ENCODE measurements at places on chromosomes 1 and 21. TPM values are rescaled to one million over a fixed set of nuclear protein-coding genes. Genes with fewer than 3 reads are reported as not detected.

CACHD1 gene
- 48.6 TPM for total RNA-seq

DNA sequence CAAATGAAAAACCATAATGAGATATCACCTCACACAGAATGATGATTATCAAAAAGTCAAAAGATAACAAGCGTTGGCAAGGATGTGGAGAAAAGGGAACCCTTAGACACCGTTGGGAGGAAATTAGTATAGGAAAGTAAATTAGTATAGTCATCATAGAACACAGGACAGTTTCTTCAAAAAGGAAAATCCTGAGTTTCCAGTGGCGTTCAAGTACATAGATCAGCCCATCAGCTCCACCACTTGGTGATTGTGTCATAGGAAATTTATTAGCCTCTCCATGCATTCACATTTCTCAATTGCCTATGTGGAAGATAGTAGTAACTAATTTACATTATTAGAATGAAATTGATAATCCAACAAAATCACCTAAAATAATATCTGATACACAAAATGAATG, 20.8 kb upstream of the GBP2 start:
- H3K36me3 ChIP-seq = no peaks in the 10 kb centered on the region
- H3K27ac ChIP-seq = no peak overlapping the region
- no peak for DNase-seq

GRCh38 chr21:20970691-20971090, 27.5 kb upstream of the NCAM2 start:
- H3K4me3 ChIP-seq = no peak overlapping the region
- H3K4me1 ChIP-seq = no peaks in the 10 kb centered on the region
- H3K27me3 ChIP-seq = no peaks in the 10 kb centered on the region
- H3K27ac ChIP-seq = no peak overlapping the region
- no peaks in the 10 kb centered on the region for H3K36me3 ChIP-seq

GRCh38 chr1:150332651-150333290, 11.4 kb downstream of the PRPF3 start:
- peak overlapping the region; percentile 34 for H3K27ac ChIP-seq
- peaks cover 40% of the 10 kb centered on the region for H3K36me3 ChIP-seq
- H3K4me3 ChIP-seq = peak overlapping the region; percentile 68
- H3K27me3 ChIP-seq = no peaks in the 10 kb centered on the region
- H3K4me1 ChIP-seq = no peaks in the 10 kb centered on the region

DNA sequence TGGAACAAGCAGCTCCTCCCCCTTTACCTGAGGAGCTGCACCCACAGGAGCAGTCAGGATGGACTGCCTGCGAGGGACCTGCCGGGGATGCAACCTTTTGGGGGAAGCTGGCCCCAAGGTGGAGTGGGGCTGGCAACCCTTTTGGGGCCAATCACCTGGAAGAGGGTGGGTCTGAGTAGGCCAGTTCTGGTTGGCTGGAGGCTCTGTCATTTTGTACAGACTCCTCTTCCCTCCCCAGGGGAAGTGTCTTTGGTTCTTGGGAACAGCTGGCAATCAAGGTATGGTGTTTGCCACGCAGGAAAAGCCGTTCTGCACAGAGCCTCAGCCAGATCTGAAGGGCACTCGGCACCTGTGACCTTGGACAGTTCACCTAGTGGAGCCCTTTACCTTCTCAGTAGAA, 280 bp upstream of the A3GALT2 start:
- H3K27ac ChIP-seq = no peak overlapping the region
- no peak for DNase-seq
- no peak overlapping the region for H3K4me3 ChIP-seq

- no peak overlapping the region for H3K4me3 ChIP-seq
- no peaks in the 10 kb centered on the region for H3K4me1 ChIP-seq
- H3K27me3 ChIP-seq = no peaks in the 10 kb centered on the region
- no peak for DNase-seq
- peaks cover 10% of the 10 kb centered on the region for H3K36me3 ChIP-seq
- H3K27ac ChIP-seq = no peak overlapping the region
Observed at GRCh38 chr1:71294178-71294577, 213.3 kb upstream of the ZRANB2 start.

TRIM58 gene
- 1.4 TPM for total RNA-seq

CR1 gene
- total RNA-seq = 0.51 TPM

CR1L gene
- 48.0 TPM for total RNA-seq

PLA2G2A gene
- total RNA-seq = not detected

DNA sequence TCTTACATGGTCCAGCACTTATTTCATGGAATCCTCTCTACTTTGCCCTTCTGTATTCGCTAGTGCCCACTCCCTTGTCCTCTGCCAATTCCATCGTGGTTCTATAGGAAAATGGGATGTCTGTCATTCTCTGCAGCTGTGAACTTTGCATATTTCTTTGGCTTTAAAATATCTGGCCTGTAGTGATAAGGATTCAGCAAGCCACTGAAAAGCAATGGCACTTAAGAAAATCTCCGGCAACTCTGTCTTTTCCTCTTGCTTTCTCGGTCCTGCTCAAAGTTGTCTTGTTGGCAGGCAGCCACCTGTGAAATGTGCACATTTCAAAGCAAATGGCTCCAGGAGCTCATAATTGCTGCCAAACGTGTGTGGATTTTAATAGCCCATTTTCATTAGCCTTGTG, 91.8 kb downstream of the CHD1L start:
- H3K4me3 ChIP-seq = no peak overlapping the region
- H3K27me3 ChIP-seq = no peaks in the 10 kb centered on the region
- H3K27ac ChIP-seq = no peak overlapping the region
- DNase-seq = no peak

FUCA1 gene
- total RNA-seq = 6.1 TPM
